Activated T-cell treated with anti-CD3 and anti-CD28 coated beads, Interleukin-2, amount 50 U/mL, for 48 hours (primary cell): ENCODE measurements at places on chromosomes 3 and 15.

- no peak for DNase-seq
Measured at GRCh38 chr3:165195640-165196576, at the start of gene SLITRK3. Gene SLITRK3, minus strand, starts transcription at chr3:165196384. Its CDS starts 5,554 bp downstream, at chr3:165190830.

GRCh38 chr3:192726385-192726784 lies 956 bp downstream of the FGF12 start:
- no peak for DNase-seq

- DNase-seq: no peak
Measured at GRCh38 chr15:38558372-38559059, 6.1 kb downstream of the RASGRP1 start.

GRCh38 chr15:64634027-64634426 lies 141.4 kb downstream of the RBPMS2 start:
- peak; percentile 43 for DNase-seq

DNA sequence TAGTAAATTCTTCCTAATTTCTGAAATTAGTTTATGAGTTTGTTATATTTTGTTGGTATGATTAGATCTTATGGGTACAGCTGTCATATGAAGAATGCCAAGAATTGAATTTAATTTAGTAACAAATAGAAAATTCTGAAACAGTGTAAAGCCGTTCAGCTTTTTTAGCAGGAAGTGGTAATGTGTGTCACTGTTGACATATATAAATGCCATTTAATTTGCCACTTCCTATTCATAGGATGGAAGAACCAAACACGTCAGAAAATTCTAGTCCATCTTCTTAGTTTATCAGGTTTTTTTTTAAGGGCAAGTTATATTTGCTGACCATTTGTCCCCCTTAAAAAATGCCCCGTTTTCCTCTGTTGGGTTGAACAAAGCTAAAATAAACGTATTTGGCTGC lies 43.0 kb downstream of the RAB8B start:
- DNase-seq: no peak

DNA sequence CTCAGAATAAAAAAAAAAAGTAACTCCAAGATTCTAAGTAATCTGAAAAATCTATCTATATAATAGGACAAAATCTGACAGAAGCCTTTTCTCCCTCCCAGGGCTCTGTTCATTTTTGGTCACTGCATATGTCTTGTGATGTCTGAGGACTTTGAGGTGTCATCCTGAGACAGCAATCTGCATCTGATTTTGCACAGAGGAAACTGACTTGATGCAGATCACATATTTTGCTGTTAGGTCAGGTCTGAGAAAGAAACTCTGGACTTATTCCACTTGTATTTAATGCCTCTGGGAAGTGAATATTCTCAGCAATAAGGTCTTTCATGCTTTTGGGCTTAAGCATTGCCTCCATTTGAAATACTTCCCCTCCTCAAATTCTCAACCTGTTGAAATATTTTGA lies 295.2 kb upstream of the THBS1 start:
- DNase-seq: no peak

DNA sequence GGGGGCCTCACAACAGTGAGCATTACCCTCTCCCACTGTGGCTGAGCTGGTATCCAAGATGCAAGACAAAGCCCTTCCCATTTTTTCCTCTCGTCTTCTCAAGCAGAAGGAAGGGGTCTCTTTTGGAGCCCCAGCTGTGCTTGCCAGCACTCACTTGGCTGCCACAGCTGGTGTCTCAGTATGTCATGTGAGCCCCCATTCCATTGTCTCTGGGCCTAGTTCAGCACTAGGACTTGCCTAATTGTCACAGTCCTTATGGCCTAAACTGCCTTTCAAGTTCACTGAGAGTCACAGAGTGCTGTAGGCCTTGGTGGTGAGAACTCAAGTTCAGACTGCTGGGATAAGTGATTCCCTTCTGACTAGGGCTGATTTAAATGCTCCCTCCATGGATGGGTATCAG lies 89.8 kb downstream of the ARHGEF26 start:
- no peak for DNase-seq
